ENCODE measurements at places on chromosomes 6 and 20.

- no peak for DNase-seq
Observed at GRCh38 chr6:36975231-36976006, 10.6 kb downstream of the MTCH1 start.

DNA sequence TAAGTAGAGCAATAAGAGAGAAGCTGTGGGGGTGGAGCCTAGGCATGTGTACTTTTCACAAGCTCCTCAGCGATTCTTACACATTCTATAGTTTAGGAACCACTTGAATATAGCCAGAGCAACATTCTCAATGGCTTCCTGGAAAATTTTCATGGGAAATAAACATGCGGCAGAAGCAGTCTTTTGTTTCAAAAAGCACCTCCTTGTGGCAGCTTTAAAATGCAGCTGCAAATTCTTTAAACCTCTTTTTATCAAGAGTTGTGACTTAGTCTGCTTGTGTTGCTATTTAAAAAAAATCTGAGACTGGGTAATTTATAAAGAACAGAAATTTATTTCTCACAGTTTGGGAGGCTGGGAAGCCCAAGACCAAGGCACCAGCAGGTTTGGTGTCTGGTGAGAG lies 23.8 kb downstream of the NKX2-2 start:
- DNase-seq, result no peak

GRCh38 chr6:126017668-126018067 lies 31.3 kb downstream of the TRMT11 start:
- DNase-seq, result no peak

GRCh38 chr6:161443848-161444247 lies 170.0 kb upstream of the AGPAT4 start:
- DNase-seq, result no peak

DNA sequence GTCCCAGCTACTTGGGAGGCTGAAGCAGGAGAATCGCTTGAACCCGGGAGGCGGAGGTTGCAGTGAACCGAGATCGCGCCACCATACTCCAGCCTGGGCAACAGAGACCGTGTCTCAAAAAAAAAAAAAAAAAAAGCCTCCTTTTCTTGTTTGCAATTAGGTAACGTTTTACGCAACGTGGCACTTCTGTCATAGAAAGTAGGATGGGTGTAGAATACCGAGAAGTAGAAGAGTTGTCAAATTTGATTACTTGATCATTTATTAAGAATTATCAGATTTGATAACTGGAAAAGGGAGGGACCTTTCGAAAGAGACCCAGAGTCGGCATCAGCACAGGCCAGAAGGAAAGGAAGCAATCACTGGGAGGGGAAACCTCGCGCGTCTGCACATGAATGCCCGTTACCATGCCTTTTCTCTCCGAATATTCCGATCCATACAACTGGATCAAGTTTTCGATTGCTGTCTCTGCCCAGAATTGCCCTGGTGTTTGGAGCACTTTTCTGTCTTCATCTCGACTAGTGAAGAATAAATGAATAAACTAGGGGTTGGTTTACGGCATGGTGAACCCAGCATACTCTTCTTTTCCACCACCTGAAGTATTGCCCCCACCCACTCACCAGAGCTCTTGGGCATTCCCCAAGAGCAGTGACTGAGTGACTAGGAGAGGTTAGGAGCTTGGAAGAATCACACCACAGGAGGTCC lies 4.5 kb upstream of the TFAP2D start:
- no peak for DNase-seq

DNA sequence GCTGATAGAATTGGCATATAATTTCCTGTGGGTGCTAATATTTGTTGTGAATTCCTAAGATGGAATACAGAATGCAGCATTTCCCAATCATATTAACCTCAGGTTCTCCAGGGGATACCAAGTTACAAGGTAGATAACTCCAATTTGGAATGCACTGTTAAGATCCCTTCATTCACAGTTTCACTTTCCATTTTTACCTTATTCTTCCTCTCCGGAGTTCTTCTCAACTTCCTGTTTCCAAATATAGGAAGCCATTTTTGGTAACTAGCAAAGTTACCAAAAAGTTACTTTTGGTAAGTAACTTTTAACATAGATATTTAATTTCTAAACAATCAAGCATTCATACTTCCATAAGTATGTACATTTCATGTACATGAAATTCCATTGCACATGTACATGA lies 63.5 kb upstream of the PHACTR2 start:
- DNase-seq, result no peak

GRCh38 chr6:139290787-139291311 lies 949 bp downstream of the TXLNB start:
- DNase-seq, result no peak

GRCh38 chr20:23145281-23145700 lies 59.2 kb upstream of the CD93 start:
- no peak for DNase-seq

GRCh38 chr20:5810800-5811422 lies 60.7 kb downstream of the SHLD1 start:
- DNase-seq, result no peak

- no peak for DNase-seq
Observed at GRCh38 chr20:16451982-16452381, 121.3 kb downstream of the KIF16B start.

GRCh38 chr20:3645309-3646066 lies 17.7 kb downstream of the GFRA4 start:
- no peak for DNase-seq

DNA sequence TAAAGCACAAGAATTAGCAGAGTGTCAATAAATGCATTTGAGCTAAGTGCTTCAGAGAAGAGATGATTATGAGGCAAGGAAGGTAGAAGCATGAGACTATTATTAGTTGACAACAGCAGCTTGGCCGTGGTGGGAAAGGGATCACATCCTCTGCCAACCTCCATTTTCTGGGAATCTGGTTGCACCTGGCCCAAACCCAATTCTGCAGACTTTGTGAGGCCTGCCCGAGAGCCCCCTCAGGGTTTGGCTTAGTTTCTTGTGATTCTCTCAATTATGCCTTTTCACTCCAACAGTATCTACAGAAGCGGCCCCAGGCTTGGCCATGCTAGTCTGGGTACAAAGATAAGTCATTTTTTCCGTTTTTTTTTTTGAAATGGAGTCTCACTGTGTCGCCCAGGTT lies 111.0 kb upstream of the B3GAT2 start:
- no peak for DNase-seq

Data from stimulated activated CD4-positive, alpha-beta T cell treated with anti-CD3 and anti-CD28 coated beads, Interleukin-1b, Interleukin-23, amount 100 ng/mL, for 1 hour (primary cell).